ENCODE measurements at places on chromosomes 1 and 21.
A peak's percentile ranks its signal among the peaks of the same experiment; 100 is the strongest.

- no peak for DNase-seq
Measured at GRCh38 chr1:169105434-169106094, 926 bp upstream of the ATP1B1 start.

- DNase-seq, result no peak
Measured at GRCh38 chr1:25040122-25040685, 110.1 kb upstream of the RUNX3 start.

GRCh38 chr1:27360159-27361043 is 6.4 kb downstream of the MAP3K6 start:
- no peak for DNase-seq

DNA sequence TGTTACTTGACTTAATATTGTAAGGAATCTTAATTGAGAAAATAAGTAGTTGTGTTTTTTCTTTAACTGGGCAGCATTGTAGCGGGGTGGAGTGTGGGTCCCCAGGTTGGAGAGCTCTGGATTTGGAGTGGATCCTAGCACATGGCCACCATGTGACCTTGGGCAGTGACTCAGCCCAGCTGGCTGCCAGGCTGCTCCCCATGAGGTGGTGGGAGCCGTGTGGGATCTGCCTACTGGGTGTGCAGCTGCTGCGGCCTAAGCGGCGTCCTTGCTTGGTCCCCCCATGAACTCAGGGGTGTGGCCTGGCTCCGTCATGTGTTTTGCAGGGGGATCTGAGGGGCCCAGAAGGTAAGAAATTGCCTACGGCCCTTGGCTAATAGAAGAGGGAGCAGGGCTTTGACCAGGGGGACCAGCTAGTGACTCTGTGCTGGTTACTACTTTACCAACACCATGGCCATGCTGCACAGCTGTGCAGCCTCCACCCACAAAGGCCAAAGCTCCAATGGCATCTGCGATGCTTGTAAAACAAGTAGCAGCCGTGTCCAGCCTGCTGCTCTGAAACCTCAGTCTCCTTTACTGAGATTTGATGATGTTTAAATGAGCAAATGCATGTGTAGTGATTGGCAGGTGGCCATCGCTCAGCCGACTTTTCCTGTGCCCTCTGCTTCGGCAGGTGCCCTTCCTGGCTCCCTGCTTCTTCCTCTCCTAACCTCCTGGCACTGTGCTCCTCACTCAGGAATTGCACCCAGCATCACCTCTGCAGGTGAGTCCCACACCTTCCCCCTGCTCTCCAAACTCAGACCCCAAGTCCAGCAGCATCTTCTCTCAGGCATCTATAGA is 68.3 kb downstream of the ADARB1 start:
- DNase-seq, result peak; percentile 75

DNA sequence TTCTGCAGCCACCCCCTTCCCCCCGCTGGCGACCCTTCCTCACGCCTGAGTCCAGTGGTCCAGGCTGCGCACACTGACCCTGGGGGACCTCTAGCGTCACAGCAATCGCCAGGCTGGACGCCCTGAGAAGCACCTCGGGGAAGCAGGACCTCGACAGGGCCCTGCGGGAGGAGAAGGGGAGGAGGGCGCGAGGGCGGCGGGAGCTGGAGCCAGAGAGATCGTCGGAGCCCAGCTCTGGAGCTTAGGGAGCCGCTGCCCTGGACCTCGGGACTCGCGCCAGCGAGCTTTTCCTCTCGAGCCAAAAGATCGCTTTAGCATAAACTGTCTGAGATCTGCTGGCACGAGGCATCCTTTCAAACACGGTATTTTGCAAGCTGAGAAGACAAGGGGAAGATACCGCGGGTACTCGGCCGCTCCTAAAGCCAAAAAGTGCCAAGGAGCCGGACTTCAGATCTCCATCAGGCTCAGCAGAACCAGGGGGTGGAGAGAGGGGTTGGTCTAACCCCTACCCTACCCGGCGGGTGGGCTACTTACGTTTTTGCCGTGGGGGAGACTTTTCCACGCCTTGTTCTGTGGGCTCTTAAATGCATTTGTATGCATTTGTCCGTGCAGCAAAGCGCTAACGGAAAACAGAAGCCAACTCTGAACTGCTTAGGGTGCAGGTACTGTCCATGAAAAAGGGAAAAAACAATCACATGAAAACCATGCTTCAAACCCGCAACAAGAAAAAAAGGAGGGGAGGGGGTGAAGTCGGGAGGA is 586 bp downstream of the COL24A1 start:
- peak; percentile 56 for DNase-seq

- peak; percentile 69 for DNase-seq
Measured at GRCh38 chr1:27979151-27979858, 19.5 kb downstream of the XKR8 start.

Data from fibroblast of upper back skin (primary cell).